ENCODE measurements at places on chromosomes 12 and 14.
A peak's percentile ranks its signal among the peaks of the same experiment; 100 is the strongest.

DNA sequence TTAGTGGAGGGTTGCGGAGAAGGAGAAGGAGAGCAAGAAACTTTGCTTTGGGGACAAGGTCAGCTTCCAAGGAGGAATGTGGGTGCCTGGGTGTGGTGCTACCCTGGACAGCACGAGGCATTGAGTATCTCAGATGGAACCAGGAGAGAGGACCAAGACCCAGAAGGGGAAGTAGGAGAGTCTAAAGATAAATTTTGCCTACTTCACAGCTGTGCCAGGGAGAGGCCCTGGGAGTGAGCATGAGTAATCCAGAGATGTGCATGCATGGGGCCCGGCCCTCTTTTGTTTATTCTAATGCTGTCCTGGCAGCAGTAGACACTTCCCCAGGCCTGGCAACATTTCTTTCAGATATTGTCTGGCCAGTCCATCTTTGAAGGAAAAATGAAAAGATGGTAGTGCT lies 49.5 kb upstream of the GNPNAT1 start:
- no peak for DNase-seq

- DNase-seq = no peak
Measured at GRCh38 chr14:75366963-75367362, 60.9 kb upstream of the JDP2 start.

GRCh38 chr12:29519585-29520182 lies 22.2 kb upstream of the OVCH1 start:
- DNase-seq = no peak

GRCh38 chr12:106871477-106871876 lies 84.2 kb upstream of the TMEM263 start:
- no peak for DNase-seq

DNA sequence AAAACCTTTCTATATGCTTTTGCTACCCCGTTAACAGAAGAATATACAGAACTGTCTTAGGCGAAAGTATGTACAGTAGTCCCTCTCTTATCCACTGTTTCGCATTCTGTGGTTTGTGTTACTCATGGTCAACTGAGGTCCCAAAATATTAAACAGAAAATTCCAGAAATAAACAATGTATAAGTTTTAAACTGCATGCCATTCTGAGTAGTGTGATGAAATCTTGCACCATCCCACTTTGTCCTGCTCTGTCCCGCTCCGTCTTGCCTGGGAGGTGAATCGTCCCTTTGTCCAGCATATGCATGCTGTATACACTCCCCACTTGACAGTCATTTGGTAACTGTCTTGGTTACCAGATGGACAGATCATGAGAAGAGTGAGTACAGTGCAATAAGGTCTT lies 70.1 kb upstream of the STRN3 start:
- DNase-seq = no peak

DNA sequence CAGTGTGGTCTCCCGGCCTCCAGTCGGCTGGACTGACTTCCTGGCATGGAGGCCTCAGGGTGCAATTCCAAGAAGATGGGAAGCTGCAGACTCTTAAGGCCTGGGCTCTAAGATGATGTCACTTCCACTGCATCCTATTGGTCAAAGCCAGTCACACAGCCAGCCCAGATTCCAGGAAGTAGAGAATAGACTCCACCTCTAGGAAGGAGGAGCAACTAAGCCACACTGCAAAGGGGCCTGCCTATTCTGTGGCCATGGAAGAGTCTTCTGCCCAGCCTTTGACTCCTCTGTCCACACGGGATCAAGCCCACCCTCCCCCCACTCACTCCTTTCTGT lies 103.9 kb upstream of the RFLNA start:
- DNase-seq = no peak

- no peak for DNase-seq
Measured at GRCh38 chr14:82854901-82855300, 1321.2 kb upstream of the SEL1L start.

- no peak for DNase-seq
Measured at GRCh38 chr12:116677202-116677661, 60.6 kb downstream of the SPRING1 start.

GRCh38 chr14:78959674-78960264 lies 789.6 kb downstream of the NRXN3 start:
- peak; percentile 21 for DNase-seq

GRCh38 chr14:49240383-49240782 lies 345.8 kb downstream of the RPS29 start:
- no peak for DNase-seq

- no peak for DNase-seq
Measured at GRCh38 chr14:96038558-96038919, 623 bp upstream of the C14orf132 start.

DNA sequence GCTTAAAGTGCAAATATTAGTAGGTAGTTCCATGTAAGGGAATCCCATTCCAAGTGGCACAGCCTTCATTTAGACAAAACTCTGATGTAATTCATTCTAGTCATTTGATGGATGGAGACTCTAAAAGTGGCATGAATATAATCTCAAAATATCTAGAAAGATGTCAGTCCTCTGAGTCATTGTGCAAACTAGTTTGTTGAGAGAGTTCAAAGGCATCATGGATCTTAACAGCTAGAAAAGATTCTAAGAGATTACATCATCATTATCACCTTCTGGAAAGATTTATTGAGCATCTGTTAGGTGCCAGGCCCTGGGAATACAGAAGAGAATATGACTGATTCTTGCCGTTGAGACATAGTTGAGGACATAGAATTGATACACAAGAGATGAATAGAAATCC lies 30.7 kb downstream of the CRADD start:
- no peak for DNase-seq

- no peak for DNase-seq
Measured at GRCh38 chr12:16607906-16608775, 2.2 kb upstream of the LMO3 start.

GRCh38 chr14:76922584-76922983 lies 96.4 kb downstream of the LRRC74A start:
- DNase-seq = no peak

GRCh38 chr12:5872745-5873144 lies 72.3 kb downstream of the ANO2 start:
- DNase-seq = no peak

Measured in activated CD8-positive, alpha-beta memory T cell treated with anti-CD3 and anti-CD28 coated beads for 48 hours (primary cell).